ENCODE measurements at places on chromosomes 6 and 20.

DNA sequence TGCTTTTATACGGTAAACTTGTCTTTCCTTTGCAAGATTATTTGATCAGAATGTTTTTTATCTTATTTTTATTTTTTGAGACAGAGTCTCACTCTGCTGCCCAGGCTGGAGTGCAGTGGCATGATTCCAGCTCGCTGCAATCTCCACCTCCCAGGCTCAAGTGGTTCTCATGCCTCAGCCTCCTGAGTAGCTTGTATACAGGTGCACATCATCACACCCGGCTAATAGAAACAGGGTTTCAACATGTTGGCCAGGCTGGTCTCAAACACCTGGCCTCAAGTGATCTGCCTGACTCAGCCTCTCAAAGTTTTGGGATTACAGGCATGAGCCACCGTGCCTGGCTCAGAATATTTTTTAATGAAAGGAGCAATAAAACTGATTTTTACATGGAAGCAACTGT lies 8.9 kb upstream of the LPIN3 start:
- DNase-seq = no peak

DNA sequence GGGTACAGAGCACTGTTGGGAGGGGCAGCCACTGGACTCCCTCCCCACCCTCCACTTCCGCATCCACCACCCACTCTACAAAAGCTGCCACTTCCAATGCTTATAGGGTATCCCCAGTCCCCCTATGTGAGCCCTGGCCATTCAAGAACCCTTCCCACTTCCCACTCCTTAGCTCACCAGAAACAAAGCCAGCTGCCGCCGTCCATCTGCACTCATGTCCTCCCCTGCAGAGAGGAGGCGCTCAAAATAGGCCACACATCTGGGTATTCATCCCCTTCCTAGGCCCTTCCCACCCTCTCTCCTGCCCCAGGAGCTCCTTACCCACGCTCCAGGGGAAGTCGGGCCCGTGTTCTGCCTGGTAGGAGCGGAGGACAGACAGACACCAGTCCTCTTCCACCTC lies 6.5 kb upstream of the LY6G5C start:
- no peak for DNase-seq

GRCh38 chr6:167731216-167731615 lies 95.5 kb upstream of the AFDN start:
- no peak for DNase-seq

- DNase-seq = no peak
These were observed 46.9 kb downstream of the MMUT start for GRCh38 chr6:49416195-49416594.

GRCh38 chr20:50555662-50556061 lies 45.5 kb downstream of the PTPN1 start:
- no peak for DNase-seq

GRCh38 chr20:20490673-20491072 lies 122.8 kb downstream of the INSM1 start:
- DNase-seq = no peak

All from naive B cell (primary cell).